Stimulated activated CD8-positive, alpha-beta memory T cell treated with anti-CD3 and anti-CD28 coated beads, Interleukin-15, amount 100 ng/mL, for 4 hours (primary cell): ENCODE measurements at places on chromosomes 6 and 20.

DNA sequence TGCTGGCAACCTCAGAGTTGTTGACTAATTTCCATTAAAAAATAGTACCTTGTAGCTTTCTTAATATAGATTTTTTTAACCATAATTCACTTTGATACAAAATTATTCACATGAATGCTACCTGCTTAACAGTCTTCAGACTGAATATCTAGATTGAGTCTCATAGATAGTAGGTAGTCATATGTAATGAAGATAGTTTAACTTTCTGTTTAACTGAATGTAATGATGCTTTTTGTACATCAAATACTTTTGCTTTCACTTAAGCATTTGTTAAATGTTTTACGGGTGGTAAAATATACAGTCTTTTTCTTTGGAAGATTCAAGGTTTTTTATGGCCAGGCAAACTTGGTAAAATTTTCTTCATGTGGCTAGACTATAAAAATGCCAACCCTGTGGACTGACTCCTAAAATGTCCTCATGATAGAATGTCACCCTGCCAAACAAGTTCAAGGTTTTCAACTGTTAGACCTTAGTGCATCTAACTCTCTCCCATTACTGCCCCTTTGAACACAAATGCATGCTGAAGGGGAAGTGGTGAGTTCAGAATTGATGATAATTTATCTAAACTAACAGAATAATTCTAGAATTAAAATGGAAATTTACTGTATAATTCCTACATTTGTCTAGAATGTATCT is 16.4 kb downstream of the TBPL1 start:
- no peak for DNase-seq

DNA sequence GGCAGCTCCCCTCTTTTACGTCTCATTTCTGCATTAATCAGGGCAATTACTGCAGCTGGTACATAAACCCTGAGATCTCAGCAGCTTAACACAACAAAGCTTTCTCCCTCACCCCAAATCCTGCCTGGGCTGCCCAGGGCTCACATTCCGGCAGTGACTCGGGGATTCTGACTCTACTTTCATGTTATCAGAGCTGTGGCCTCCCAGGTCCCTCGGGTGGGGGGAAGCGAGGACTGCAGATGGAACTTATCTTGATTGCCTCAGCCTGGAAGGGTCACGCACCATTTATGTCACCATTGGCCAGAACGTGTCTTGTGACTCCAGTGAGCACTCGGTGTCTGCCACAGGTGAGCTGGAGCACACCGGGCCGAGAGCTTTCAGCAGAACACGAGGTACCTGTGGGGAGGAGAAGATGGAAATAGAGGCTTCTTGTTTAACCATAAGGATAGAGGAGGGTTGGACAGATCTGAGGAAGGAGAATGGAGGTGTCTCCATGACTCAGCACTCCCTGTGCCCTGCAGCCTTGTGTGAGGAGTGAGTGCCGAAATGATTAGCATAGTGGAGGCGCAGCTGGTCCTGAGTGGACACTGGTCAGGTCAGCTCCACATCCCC is 88.5 kb upstream of the EXOC2 start:
- no peak for DNase-seq

- DNase-seq: no peak
Observed at GRCh38 chr20:22949331-22950109, 85.6 kb upstream of the SSTR4 start.

DNA sequence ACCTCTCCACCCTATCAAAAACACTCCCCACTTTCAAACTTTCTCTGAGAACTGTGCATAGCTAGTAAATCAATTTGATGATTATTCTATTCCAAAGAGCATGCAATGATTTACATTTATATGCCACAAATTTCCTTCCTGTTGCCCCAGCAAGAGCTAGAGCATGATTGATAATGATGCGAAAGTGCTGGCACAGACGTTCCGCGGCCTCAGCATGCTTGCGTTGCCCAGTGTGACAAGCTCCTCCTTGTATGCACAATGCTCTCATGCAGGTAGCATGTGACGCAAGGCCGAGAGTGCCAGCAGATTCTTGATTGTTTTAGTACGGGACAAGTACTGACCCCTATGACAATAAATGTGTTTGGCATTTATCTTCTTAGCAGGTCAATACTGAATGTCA is 696.3 kb upstream of the SLC35B3 start:
- no peak for DNase-seq

GRCh38 chr6:169932491-169932890 is 181.1 kb downstream of the ERMARD start:
- no peak for DNase-seq

DNA sequence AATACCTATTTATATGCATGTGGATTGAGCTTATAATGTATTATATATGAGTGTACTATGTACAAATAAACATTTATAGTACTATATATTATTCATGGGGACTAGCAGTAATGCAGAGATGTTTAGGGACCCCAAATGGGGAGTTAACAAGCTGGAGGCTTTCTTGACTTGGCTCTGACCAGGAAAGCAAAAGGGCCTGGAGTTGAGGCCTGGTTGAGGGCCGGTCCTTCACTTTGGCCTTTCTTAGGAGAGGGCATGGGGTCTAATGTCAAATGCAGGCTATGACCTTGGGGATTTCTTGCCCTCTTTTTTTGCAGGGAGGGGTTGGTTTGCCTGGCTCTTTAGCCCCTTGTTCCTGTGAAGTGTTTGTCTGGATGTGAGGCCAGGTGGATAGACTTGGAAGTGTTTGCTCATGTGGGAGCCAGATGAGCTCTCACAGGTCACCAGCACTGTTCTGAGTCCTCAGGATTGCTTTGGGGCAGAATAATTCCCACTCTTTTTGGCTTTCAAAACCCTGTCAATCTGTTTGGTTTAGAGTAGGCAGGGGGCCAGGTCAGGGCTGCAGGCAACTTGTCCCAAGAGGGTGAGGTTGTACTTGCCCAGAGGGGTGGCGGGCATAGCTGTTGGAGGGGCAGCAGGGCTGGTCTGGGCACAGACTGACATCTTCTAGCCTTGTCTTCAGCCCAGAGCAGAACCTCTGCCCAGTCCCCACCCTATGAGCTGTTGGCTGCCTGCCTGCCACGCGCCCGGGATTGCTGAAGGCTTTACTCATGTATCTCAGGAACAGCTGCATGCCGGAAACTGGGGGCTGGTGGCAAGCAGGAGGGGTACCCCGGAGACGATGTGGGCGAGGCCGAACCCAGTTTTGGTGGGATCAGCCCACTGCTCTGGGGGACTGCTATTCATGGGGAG is 14.6 kb downstream of the TJAP1 start:
- DNase-seq: no peak

DNA sequence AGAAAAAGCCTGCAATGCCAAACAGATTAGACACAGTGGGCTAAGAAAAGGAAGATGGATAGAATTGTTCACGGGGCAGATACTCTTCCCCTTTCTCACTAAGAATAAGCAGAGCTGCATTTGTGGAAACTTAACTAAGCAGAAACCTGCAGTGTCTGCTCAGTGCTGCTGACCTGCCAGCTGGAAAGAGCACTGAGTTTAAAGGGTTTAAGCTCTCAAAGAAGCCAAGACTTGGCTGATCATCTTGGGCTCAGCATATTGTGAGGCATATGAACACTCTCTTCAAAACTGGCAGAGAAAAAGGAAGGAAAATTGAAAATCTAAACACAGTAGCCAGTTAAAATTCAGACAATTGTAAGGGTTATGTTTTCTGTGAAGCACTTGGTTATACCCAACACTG is 711.1 kb upstream of the EPHA7 start:
- DNase-seq: no peak

- DNase-seq: no peak
Observed at GRCh38 chr6:108168501-108169463, 3.0 kb downstream of the NR2E1 start.

DNA sequence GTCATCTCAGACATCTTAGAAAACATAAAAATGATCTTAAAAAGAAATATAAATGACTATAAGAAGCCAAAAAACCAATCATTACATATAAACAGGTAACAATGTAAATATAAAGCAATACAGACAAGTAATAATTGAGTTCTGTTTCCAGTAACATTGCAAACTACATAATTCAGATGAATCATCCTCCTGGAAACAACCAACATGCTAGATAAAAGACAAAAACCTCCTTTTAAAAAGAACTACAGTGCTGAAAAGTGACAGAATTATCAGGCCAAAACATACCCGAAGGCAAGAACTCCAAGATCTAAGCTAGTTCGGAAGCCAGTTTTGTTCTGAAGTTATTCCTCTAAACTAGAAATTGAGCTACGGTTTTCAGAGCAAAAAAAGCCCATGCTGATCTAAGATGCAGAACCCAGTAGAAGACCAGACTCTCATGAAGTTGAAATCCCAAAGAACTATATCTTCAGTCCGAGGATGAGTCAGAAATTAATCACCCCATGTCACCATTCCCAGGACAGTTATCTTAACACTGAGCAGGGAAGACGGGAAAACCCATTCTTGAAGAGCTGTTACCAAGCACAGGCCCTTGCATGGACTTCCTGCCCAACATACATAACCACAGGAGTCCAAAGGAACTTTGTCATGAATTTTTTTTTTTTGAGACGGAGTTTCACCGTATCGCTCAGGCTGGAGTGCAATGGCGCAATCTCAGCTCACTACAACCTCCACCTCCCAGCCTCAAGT is 9.8 kb downstream of the PGM3 start:
- DNase-seq: no peak

- DNase-seq: no peak
Observed at GRCh38 chr20:51710361-51710894, 57.8 kb downstream of the ATP9A start.

GRCh38 chr6:3841711-3842565 is 7.2 kb upstream of the FAM50B start:
- DNase-seq: no peak

DNA sequence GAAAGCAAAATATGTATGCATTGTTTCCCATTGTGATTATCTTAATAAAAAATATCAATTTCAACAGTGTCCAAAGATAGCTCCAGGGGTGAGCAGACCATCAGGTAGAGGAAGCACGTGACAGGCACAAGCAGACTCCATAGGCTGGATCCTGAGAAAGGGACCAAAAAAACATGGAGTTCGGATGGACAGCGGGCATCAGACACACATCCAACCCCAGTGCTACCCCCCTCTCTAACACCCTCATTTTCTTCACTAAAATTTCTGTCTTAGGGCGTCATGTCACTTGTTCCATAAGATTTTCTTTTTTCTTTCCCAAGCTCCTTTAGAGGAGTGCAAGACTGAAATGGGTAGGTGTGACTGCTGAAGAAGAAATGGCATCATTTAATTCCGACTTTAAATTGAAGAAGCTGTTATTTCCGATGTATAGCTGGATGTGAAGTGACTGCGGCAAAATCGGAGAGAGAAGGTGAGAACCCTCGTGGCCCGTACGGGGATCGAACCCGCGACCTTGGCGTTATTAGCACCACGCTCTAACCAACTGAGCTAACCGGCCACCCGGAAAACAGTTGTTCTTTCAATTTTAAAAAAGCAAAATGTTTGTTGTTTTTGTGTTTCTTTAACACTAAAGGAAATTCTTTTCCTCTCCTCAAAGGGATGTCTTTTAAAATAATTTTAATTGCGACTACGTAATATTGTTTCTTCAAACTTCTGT is 10.3 kb upstream of the PRSS16 start:
- DNase-seq: no peak

- no peak for DNase-seq
Observed at GRCh38 chr20:17652411-17652810, 29.6 kb downstream of the RRBP1 start.

DNA sequence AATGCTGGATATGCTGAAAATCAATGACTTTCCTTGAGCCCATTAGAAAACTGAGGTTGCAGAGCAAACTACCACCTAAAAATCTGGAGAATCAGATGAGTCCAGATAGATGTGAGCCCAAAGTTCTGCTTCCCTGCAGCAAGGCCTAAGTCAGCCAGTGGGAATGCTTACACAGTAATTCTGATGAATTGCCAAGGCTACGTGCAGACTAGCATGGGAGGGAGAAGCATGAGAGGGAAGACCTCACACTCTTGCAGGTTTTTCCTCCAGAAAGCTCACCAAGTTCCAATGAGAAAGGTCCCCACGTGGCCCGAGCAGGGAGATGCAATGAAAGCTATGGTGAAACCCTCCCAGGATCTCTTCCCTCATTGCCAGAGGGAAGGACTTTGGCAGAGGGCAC is 104.8 kb upstream of the SIRPA start:
- no peak for DNase-seq

DNA sequence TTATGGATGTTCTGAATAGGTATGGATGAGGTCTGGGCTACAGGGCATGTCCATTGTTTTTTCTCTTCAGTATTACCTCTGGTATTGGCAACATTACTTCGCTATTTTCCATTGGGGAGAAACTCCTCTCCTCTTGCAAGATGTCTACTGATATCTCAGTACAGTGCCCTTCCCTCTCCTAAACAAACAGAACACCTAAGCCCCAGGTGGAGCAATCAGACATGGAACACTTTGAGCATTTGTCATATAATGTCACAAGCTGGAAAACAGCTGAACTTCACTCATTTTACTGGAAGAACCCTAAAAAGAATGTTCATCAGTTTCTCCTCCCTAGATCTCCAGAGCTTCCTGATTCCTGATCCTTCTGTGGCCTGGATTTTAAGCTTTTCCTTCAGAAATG is 339.8 kb downstream of the FRK start:
- no peak for DNase-seq

- no peak for DNase-seq
Observed at GRCh38 chr6:53628354-53629119, 37.0 kb downstream of the KLHL31 start.

DNA sequence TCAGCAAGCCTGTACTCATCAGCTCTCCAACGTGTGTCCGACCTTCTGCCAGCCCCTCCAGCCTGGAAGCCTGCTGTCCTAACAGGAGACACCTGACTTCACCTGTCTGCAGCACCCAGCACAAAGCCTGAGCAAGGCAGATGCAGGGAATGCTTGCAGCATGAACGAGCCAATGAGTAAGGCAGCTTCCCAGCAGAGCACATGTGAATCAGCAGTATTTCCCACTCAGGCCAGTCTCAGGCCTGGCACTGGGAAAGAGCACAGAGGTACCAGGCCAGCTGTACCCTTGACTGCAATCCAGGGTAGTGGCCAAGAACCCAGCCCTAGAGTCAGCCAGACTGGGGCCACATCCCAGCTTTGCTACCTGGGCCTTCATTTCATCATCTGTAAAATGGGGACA is 120.8 kb downstream of the MAFB start:
- no peak for DNase-seq

DNA sequence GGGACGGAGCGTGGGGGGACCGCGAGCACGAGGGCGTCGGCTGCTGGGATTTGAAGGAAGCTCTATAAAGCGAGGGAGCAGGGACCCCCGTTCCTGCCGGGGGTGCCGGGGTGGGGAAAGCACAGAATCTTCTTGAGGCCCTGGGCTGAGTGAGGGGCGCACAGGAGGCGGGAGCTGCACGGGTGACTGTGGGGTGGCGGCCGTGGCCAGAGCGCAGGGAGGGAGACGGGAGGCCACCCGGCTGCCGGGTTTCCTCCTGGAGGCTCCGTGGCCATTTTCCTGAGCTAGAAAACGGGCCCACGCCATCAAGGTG is 385.1 kb downstream of the SMOC2 start:
- DNase-seq: no peak

DNA sequence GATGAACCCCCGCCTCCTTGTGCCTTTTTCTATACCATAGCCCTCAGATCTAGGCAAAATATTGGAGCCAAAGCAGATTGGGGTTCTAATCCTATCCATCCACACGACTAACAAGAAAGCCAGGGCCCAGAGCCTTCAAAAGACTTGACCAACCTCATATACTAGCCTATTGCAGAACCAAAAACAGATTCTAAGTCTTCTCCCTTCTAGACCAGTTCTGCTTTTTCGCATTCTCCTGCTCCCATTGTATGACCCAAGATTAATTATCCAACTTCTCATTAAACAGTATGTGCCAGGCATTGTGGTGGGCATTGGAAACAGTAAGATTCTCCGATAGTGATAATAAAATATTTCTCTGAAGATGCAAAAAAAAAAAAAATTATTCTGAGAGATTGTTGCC is 113.7 kb upstream of the JARID2 start:
- no peak for DNase-seq

GRCh38 chr6:94278146-94278545 is 858.8 kb upstream of the EPHA7 start:
- no peak for DNase-seq
